Left ventricle myocardium inferior (tissue), 1 donor: ENCODE measurements at places on chromosomes 16 and 17. TPM values are rescaled to one million over a fixed set of nuclear protein-coding genes. Genes with fewer than 3 reads are reported as not detected.
A peak's percentile ranks its signal among the peaks of the same experiment; 100 is the strongest.

KRTAP9-8 gene
- total RNA-seq = not detected

VAT1L gene
- total RNA-seq = 13.1 TPM

ZSWIM7 gene
- 17.2 TPM for total RNA-seq

ZC3H18 gene
- total RNA-seq = 21.3 TPM

SRCIN1 gene
- total RNA-seq = 2.0 TPM

CTRB1 gene
- not detected for total RNA-seq

HEATR9 gene
- total RNA-seq = not detected

KRT20 gene
- total RNA-seq = not detected

C16orf96 gene
- total RNA-seq = 0.08 TPM

PPP1R1B gene
- total RNA-seq = 0.36 TPM

ABCA10 gene
- total RNA-seq = 4.2 TPM

GRCh38 chr17:52128721-52129120 lies 29.8 kb downstream of the CA10 start:
- DNase-seq = no peak

GRCh38 chr16:84194018-84194417 lies 3.1 kb downstream of the ADAD2 start:
- no peak for DNase-seq

- no peak for DNase-seq
Measured at GRCh38 chr16:49524216-49524946, 150.8 kb downstream of the C16orf78 start.

GRCh38 chr16:2048116-2048543 lies 345 bp downstream of the TSC2 start:
- DNase-seq = no peak

- no peak for DNase-seq
Measured at GRCh38 chr17:51319186-51319585, 58.8 kb downstream of the UTP18 start.

GRCh38 chr16:70258065-70258464 lies 6.3 kb upstream of the EXOSC6 start:
- no peak for DNase-seq

DNA sequence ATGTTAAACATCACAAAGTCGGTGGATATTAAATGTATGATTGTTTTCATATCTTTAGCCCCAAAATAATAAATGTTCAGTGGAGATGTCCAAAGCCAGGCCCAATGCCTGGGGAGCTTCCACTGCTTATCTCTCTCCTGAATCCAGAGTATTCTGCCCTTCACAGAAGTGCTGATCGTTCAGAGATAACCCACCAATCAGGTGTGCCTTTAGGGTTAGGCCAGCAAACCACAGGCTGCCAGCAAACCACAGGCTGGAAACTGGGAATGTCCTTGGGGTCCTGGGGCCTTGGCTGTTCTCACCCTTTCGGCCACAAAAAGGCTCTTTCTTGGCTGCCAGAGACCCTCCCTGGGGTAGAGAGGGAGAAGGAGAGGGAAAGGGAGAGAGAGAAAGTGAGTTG lies 33.9 kb downstream of the NXN start:
- no peak for DNase-seq

DNA sequence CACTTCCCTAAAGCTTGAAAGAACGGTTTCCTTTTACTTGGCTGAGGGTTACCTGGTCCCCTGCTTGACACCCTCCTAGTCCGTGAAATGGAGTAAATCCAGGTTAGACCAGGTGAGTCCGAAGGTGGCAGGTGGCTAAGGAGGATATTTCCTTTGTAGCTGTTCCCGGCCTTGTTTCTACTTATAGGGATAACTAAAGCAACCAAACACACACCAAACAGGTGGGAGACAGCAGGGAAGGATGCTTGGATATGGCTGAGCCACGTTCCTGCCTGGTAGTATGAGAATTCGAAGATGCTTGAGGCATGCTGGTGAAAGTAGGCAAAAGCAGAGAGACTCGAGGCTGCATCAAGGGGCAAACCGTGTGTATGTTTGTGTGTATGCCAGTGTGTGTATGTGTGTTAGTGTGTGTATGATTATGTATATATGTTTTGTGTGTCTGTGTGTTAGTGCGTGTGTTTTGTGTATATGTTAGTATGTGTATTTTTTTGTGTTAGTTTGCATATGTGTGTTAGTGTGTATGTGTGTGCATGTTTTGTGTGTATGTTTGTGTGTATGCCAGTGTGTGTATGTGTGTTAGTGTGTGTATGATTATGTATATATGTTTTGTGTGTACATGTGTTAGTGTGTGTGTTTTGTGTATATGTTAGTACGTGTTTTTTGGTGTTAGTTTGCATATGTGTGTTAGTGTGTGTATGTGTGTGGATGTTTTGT lies 28.9 kb downstream of the RBFOX1 start:
- no peak for DNase-seq

GRCh38 chr16:86619239-86619794 lies 41.0 kb downstream of the FOXL1 start:
- no peak for DNase-seq

DNA sequence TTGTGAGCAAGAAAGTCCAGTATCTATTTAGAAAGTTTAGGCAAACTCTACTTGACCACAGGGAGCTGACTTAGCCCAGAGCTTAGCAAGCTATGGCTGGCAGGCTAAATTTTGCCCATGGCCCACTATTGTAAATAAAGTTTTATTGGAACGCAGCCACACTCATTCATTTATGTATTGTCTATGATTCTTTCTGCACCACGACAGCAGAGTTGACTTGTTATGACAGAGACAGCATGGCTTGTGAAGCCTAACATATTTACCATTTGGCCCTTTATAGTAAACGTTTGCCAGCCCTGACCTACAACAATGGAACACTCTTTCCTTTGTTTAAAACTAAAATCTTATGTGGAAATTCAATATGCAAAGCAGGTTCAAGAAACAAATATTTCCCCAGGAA lies 100.0 kb upstream of the ZFHX3 start:
- no peak for DNase-seq

- no peak for DNase-seq
Measured at GRCh38 chr16:27995378-27995777, 68.1 kb downstream of the GSG1L start.

- no peak for DNase-seq
Measured at GRCh38 chr17:72517413-72518158, 396.8 kb downstream of the SOX9 start.

DNA sequence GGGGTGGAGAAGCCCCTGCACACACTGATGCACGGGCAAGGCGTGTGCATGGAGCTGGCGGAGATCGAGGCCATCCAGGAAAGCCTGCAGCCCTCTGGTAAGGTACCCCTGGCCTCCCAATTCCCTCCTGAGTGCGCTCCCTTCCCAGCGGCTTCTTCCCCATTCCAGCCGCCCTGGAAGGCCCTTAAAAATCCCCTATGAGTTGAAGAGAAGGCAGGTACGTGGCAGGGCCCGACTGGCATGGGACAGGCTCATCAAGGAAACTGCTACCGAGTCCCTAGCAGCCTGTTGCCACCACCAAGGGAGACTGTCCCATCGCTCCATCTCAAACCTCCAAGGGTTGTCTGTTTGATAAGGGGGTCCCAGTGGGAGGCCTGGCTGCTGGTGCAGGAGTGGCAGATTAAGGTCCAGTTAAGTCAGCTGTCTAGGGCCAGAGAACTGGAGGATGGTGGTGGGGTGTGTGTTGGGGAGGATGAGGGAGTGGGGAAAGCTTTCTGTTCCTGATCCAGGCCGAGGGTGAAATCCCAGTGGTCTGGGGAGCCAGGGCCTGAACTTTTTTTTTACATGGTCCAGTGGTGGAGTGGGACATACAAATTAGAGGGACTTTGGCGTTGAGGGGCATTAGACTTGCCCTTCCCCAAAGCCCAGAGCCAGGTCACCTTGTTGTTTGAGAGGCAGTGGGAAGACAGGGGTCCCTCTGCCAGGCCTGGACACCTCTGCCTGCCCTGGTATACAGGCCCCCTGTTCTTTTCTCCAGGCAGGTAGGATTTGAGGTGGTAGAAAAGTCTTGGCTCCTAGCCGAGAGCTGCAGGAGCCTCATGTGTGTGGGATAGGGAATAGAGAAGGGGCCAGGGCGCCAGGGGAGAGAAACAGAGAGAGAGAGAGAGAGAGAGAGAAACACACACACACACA lies 994 bp downstream of the IGFBP4 start:
- DNase-seq = no peak

DNA sequence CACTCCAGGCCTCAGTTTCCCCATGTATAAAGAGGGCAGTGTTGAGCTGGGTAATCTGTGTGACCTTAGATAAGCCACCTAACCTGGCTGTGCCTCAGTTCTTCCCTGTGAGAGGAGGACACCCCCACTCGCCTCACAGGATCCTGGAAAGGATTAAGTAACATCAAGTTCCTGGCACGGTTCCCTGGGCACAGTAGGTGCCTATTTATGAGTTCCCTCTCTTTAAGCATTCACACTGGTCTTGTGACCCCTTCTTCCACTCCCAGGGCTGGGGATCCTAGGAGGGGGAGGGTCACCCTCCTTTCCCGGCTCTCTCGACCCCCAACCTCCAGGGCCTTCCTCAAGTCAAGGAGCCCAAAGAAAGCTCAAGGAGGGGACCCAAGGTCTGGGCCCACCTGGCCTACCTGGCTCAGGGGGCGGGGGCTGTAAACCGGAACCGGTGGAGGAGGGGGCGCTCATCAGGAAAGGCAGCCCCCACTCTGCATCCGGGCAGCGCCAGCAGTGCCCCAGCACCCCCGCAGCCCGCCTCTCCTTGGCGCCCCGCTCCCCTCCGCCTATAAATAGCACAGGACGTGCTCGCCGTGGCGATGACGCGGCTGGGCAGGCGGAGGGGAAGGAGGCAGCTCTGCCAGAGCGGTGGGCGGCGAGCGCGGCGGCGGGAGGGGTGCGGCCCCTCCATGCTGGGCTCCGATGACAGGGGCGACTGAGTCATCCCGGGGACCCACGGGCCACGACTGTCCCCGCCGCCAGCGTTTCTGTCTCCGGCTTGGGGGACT lies 9.4 kb downstream of the RPL19 start:
- DNase-seq = peak; percentile 69

GRCh38 chr16:74160759-74161158 lies 135.9 kb upstream of the PSMD7 start:
- no peak for DNase-seq

- DNase-seq = no peak
Measured at GRCh38 chr17:11330006-11330405, 89.0 kb downstream of the SHISA6 start.

DNA sequence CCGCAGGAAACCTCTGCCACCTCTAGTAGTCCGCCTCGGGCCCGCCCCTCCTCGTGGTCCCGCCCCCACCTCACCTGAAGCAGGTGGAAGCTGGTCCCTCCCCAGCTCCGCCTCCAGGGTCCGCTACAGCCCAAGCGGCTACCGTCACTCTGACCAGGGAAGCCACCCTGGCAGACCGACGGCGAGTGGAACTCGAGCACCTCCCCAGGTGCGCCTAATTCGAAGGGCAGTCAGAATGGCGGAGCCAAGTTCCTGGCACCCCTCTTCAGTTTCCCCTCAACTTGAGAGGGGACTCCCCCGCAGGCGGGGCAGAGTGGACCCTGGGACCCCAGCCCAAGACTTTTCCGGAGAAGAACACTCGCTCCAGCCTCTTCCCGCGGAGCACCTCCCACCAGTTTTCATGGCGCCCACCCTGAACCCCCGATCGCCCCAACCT lies 507 bp downstream of the FHOD1 start:
- peak; percentile 52 for DNase-seq

DNA sequence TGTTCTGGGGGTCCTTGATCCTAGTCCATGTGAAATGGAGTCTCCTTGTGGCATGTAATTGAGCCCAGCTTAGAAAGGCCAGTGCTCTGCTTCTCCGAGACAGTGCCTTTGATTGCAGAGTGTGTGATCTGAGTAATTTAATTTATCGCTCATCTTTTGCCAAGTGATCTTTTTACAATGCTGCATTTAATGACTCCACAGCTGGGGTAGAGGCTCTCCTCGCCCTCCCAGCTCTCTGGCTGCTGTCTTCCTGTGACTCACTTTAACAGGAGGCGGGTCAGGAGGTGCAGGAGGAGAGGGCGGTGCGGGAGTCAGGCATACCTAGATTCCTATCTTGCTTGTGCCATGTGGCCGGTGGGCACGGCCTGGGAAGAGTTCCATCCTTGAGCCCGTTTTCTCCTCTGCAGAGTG lies 113.4 kb upstream of the FOXF1 start:
- no peak for DNase-seq

GRCh38 chr16:86335266-86336172 lies 174.8 kb upstream of the FOXF1 start:
- no peak for DNase-seq

- DNase-seq = no peak
Measured at GRCh38 chr16:78715673-78716072, 616.2 kb downstream of the WWOX start.

DNA sequence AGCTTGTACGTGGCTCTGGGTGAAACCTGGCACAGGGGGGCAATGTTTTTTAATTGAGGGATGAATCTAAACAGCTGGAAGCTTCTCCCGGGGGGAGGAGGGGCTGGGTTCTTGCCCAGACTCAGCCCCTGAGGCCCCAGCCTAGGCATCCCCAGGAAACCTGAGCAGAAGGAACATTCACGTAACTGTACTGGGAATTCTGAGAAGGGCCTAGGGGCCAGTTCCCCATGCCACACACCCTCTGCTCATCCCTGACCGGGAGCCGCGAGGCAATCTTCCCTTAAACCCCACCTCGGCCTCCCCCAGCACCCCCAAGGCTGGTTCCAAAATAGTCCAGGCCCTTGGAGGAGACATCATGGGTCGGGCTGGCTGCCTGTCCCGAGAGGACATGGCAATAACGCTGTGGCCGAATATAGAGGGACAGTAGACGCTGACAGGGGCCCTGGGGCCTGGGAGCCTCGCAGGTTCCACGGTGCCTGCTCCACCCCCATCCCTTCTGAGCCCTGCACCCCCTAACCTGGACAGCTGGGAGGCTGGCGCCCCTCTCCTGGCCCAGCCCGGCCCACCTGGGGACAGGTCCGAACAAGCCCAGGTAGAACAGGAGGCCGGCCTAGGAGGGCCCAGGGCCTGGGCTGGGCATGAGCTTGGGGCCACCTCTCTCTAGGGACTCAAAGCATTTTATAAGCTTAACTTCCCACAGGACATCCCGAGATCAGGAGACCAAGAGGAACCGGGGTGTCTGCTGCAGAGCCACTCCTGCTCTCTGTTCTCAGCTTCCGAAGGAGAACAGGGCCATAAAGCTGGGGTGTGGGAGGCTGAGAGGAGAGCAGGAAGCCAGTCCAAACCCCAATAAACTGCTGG lies 83.2 kb upstream of the TOB1 start:
- DNase-seq = no peak

DNA sequence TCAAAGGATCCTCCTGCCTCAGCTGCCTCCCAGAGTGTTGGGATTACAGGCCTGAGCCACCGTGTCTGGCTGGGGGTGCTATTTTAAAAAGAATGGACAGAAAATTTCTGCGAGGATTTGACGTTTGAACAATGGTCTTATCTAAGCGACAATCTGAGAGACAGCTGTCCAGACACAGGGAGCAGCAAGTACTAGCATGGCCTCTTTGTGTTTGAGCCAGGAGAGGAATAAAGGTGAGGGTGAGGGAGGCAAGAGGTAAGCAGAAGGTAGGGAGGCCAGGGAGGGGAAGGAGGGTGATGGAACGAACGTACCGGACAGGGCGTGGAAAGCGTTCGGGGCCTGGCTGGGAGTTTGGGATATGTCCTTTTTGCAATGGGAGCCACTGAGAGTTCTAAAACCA lies 59.2 kb downstream of the PITPNC1 start:
- no peak for DNase-seq
